NCI-H1694 (cell line): ENCODE measurements at places on chromosomes 5 and 9.

DNA sequence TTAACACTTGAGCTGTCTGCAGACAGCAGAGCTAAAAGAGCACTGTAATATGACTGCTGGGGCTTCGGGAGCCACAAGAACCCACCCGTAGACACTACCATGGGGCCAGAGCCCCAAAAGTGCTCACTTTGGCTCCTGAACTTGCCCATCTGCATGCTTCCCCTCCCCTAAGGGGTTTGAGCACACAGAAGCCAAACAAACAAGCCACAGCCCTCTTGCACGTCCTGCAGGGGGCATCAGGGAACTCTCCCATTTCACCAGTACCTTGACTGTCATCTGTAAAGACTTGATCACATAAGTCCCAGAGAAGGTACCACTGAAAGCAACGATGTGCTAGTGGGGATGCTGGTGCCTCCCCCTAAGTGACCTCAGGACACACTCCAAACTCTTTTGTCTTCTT is 681.8 kb downstream of the SEMA5A start:
- DNase-seq = peak; percentile 24

GRCh38 chr5:41532485-41532884 is 22.1 kb upstream of the PLCXD3 start:
- DNase-seq = no peak

DNA sequence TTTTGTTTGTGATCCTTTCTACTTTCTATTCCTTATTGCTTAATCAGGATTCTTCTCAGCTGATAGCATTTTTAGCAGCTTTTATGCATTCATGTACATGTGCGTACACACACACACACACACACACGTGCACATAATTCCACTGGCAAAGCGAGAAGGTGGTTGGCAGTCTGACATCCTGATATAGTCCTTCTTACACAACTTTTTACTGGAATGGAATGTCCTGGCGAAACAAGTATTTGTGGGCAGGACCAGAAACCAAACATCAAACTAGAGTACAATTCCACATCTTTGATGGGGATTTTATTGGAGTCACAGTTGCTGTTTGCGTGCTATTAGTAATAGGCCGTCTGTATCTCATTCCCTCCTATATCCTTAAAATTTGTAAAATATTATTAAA is 356.5 kb downstream of the CCDC171 start:
- no peak for DNase-seq

- DNase-seq = no peak
These were observed 36.4 kb upstream of the CCDC152 start for GRCh38 chr5:42720251-42720650.

GRCh38 chr9:6006749-6007057 is 8.7 kb downstream of the RANBP6 start:
- DNase-seq = no peak

DNA sequence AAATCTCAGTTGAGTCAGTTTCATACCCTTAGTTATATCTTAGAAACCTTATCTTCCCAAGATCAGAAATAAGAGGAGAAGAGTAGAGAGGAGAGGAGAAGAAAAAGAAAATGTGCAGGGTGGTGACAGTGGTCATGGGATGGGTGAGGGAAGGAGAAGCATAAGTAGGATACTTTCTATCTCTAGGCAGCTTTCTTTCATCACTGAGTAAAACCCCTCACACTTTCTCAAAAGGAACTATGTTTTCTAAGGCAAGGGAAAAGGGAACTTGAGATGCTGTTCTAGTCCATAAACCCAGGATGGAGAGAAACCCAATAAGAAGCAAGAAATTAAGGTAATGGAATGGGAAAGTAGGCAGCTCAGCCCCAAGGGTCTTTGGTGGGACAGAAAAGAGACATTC is 225.3 kb downstream of the MCTP1 start:
- no peak for DNase-seq

GRCh38 chr9:79694676-79695400 is 123.1 kb downstream of the TLE4 start:
- DNase-seq = no peak

- no peak for DNase-seq
These were observed 365.9 kb upstream of the C9orf72 start for GRCh38 chr9:27939186-27939585.

- no peak for DNase-seq
These were observed at the start of gene F2RL2 for GRCh38 chr5:76622973-76623596. Gene F2RL2, minus strand, starts transcription at chr5:76623403. Its CDS starts 173 bp downstream, at chr5:76623230.

DNA sequence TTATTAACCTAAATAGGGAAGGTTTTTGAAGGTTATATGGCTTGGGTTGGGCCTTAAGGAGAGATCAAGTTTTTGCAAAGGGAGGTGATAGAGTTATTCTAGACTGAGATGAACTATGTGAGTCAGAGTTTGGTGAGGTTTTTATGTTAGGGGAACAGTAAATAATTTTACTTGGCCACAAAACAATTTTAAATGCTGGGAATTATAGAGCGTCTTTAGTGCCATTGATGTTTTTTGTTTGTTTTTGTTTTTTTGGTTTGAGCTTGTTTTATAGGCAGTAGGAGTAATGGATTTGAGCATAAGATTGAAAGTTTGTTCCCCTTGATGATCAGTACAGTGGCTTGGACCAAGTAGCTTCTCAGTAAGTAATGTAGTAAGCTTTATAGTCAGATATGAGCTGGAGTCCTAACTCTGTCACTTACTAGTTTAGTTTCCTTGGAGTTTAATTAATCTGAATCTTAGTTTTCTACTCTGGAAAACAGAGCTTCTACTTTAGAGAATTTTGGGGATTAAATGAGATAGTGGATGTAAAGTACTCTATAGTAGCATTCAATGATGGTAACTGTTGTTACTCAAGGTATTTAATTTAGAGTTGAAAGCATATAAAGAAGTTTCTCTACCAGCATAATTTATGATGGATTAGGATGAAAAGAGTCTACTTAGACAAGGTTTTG is 2.9 kb downstream of the NAA35 start:
- DNase-seq = no peak

- no peak for DNase-seq
These were observed 97.1 kb upstream of the IRX2 start for GRCh38 chr5:2848619-2849018.

GRCh38 chr5:62608529-62609511 is 30.2 kb downstream of the LRRC70 start:
- DNase-seq = no peak

- no peak for DNase-seq
These were observed 207.3 kb upstream of the IER5L start for GRCh38 chr9:129385211-129385934.

DNA sequence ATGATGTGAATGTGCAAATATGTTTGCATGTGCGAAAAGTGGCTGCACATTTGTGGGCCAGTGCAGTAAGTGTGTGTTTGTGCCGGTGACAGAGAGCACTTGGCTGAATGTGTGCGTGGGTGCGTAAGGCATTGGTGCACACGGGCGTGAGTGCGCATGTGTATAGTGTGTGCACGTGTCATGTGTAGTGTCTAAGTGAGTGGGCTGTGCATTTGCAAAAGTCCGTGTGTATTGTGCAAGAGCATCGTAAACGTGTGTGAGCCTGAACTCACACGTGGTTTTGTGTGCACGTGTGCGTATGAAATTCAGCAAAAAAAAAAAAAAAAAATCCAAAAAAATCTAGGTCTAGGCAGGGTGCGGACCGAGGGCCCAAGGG is 6.5 kb upstream of the EBF1 start:
- no peak for DNase-seq

- no peak for DNase-seq
These were observed 12.5 kb upstream of the CTSL start for GRCh38 chr9:87713278-87713987.

GRCh38 chr9:95992536-95992935 is 117.0 kb downstream of the ERCC6L2 start:
- DNase-seq = no peak

- no peak for DNase-seq
These were observed 825 bp upstream of the PCAT7 start for GRCh38 chr9:94554078-94554438.

DNA sequence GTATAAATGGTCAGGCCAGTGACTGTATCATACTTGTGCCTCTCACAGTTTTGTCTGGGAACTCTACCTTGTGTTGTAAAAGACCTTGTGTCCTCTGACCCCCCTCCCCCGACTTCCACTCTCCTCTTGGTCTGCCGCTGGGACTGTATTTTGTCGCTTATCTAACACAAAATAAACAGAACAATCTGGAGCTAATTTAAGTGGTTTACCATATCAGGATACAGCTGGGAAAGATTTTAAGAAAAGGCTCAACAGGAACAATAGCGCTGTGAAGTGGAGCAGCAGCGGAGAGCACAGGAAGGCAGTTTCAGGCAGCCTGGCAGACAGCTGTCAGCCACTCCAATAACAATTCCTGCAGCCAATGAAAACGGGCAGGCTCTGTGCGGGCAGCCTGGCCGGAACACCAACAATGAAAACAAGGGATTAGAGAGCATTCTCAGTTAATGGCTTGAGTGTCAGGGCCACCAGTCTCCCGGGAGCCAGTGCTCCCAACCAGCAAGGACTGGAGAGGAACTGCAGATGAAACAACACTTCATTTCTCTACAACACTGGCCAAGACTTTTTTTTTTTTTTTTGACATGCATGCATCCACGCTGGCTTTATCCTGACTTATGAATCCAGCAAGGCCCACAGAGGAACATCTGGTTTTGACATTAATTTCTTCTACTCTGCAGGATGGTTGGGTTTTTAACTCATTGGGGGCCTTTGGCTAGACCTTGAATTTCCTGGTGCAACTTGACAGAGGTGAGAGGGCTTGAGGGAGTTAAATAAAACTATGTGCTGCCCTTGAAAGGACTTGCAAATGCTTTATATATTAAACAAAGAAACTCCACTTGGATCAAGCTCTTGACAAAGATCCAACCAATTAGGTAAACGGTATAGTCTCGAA is 76.7 kb downstream of the ARSB start:
- peak; percentile 74 for DNase-seq

DNA sequence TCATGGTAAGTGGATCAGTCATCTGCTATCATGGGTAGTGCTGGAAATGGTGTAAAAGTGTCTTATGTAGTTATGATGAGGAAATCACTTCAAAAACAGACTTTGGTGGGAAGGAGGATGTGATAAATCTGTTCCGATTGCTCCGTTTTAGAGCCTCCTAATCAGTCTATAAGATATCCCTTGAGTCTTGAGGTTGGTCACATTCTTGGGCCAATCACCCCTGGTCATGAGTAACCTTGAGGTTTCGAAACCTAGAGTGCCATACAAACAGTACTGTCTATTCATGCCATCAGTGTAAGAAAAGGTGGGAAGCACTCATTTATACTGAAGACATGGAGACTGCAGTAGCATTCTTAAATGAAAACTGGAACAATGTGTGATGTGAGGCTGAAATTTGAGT is 45.8 kb downstream of the LRRTM2 start:
- DNase-seq = no peak

GRCh38 chr9:90697808-90698207 is 55.2 kb upstream of the DIRAS2 start:
- DNase-seq = no peak

DNA sequence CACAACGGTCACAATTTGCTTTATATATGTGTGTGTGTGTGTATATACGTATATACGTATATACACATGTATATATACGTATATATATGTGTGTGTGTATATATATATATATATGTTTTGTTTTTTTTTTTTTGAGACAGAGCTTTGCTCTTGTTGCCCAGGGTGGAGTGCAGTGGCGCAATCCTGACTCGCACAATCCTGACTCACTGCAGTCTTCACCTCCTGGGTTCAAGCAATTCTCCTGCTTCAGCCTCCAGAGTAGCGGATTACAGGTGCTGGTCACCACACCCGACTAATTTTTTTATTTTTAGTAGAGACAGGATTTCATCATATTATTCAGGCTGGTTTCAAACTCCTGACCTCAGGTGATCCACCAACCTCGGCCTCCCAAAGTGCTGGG is 3.1 kb downstream of the RNF38 start:
- no peak for DNase-seq

DNA sequence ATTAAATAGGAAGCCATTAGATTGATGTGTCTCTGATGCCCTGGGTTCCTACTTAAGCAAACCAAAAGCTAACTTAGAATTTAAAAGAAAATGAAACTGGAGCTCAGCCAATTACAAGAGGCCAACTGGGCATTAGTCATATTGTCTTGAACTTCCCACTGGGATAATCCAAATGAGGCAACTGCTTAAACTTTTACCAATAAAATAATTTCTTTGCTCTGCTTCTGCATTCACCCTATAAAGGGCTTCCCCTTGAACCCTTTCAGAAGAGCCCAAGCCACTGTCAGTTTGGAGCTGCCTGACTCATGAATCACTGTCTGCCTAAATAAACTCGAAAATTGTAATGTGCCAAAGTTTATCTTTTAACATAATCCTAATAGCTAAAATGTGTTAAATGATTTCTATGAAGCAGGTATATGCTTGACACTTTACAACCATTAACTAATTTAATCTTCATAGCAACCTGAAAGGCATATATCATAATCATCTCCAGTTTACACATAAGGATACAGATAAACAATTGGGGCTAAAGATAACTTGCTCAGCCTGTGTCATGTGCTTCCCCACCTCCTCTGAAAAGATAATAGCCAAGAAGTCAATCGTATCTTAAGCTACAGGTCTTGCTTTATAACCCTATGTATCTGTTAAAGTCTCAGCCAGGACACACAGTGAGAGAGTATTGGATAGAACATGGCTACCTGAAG is 11.5 kb downstream of the GPR150 start:
- DNase-seq = no peak

DNA sequence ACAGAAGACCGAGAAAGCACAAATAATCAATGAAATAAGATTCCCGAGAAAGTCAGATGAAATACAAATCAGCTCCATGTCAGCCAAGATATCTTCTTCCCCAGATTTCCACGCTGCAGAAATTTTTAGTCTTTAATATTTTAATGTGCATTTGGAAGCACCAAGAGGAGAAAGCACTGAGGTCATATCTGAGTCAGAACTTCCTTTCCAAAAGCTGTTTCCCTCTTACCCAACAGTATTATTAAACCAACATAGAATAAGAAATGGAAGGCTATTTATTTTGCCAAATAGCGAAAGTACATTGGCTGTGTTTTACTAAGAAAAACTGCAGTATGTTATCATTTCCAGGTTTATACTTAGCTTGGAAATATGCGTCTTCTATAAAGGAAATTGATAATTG is 772.1 kb upstream of the CDH9 start:
- no peak for DNase-seq

- no peak for DNase-seq
These were observed 735 bp downstream of the DMRT3 start for GRCh38 chr9:976943-977837.

- DNase-seq = no peak
These were observed 93.6 kb upstream of the ANKRD55 start for GRCh38 chr5:56326770-56327169.

- DNase-seq = no peak
These were observed 215.0 kb downstream of the CNTLN start for GRCh38 chr9:17349831-17350230.

DNA sequence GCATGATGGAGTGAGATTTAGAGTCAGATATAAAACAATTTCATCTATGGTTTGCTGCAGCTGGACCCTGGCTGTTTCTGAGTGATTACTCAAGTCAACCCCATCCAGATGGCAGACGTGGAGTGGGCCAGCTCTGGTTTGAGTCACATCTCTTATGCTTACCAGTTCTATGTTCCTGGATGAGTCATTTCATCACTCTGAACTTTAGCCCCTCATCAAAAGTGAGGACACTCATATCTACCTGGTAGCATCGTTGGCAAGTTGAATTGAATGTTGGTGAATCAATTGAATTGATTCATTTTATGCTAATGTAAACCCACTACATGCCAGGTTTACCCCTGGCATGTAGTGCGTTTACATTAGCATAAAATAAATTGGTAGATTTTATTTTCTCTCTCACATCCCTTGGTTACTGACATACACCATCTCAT is 176.4 kb downstream of the FGF18 start:
- DNase-seq = no peak
